ENCODE measurements at places on chromosomes 7 and 10.

DNA sequence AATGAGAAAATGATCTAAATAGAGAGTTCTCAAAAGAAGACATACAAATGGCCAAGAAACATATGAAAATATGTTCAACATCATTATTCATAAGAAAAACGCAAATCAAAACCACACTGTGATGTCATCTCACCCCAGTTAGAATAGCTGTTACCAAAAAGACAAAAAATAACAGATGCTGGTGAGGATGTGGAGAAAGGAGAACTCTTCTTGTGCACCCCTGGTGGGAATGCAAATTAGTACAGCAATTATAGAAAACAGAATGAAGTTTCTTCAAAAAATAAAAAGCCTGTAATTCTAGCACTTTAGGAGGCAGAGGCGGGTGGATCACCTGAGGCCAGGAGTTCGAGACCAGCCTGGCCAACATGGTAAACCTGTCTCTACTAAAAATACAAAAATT is 199.3 kb downstream of the PARD3 start:
- DNase-seq, result no peak

GRCh38 chr10:62230344-62231121 is 38.1 kb downstream of the RTKN2 start:
- DNase-seq, result no peak

DNA sequence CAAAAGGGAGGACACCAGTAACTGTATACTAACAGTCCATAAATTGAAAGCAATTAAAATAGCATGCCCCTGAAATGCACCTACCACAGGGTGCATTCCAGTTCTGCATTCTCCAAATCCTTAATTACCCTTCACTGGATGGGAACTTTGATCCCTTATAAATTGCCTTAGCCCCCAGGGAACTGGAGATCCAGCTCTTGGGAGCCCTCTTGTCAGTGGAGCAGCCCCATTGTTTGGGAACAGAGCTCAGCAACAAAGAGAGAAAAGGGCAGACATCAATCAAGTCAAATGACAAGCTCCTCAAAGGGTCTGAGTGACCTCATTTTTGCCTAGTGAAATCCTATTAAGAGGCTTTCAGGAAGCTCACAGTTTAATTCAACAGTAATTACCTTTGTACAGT is 472.6 kb downstream of the XPNPEP1 start:
- DNase-seq, result no peak

- peak; percentile 88 for DNase-seq
These were observed 41.4 kb upstream of the SGCE start for GRCh38 chr7:94697035-94697974.

- DNase-seq, result no peak
These were observed 17.2 kb downstream of the TCF7L2 start for GRCh38 chr10:112967200-112967599.

- DNase-seq, result no peak
These were observed 103.9 kb upstream of the POT1 start for GRCh38 chr7:125033506-125033905.

GRCh38 chr7:34275624-34276023 is 370.3 kb downstream of the BMPER start:
- no peak for DNase-seq

GRCh38 chr10:31321396-31321941 is 2.5 kb downstream of the ZEB1 start:
- DNase-seq, result no peak

DNA sequence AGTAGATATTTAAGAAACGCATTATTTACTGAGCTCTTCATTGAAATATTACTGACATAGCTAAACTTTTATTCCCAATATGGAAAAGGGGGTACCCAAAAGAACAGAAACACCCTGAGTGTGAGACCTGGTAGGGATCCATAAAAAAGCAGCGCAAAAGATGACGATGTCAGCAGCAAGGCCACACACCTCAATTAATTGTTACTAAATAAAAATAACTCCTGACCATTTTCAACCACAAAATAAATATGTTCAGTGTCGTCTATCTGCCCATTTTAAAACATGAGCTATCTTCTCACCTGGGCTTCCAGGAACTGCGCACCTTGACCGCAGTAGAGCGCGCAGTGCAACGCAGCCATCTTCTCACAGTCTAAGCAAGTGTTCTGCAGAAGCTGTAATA is 61.2 kb downstream of the GSAP start:
- DNase-seq, result no peak

GRCh38 chr10:118669020-118669791 is 73.8 kb upstream of the PRLHR start:
- DNase-seq, result no peak

GRCh38 chr7:45617166-45617565 is 43.0 kb downstream of the ADCY1 start:
- DNase-seq, result no peak

DNA sequence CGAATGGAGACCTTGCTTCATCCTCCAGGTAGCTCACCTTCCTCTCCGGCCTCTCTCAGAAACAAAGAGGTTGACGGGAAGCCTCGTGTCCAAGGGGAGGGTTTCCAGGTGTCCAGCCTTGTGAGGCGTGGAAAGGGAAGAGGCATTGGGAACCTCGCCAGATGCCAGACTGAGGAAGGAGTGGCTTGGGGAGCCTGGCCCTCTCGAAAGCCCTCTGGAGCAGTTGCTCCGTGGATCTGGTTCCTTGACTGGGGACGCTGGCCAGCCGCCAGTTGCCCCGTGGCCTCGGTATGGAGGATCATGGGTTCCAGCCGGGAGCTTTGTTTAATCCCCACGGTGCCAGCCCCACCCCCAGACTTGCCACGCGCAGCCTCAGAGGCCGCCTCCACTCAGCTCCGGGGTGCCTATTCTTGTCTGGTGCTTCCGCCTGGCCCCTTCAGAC is 30.3 kb upstream of the SUN1 start:
- DNase-seq, result no peak

DNA sequence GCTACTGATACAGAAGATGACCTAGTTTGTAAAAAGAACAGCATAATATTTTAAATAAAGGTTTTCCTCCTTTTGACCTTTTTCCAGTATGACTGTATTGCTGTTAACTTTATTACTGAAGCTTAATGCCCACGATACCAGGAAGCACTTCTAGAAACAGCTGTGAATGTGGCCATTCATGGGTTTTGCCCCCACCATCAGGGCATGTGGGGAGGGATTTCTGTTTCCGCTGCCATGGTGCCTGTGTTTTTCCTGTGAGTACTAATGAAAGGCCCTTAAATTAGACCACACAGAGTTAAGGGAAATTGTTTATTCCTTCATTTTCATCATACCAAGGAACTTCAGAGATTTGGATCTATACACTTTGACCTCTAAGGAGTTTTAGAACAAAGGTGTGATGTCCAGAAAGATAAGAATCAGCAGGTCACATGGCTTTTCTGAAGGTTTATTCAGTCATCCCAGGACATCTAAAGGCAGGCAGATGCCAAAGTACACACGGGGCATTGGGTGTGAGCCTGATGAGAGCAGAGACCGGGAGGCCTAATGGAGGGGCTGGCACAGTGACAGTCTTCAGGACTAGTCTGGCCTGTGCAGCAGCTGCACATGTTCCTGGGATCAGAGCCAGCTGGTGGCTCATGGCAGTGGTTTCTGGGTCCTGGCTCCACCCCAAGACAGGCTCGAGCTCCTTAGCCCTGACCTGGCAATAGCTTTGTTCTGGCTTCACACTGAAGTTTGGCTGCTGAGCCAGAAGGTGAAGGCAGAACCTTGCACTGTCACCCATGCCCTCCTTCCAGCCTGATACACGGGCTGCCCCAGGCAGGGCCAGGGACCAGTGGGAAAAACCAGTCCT is 190.9 kb downstream of the REEP3 start:
- peak; percentile 89 for DNase-seq

DNA sequence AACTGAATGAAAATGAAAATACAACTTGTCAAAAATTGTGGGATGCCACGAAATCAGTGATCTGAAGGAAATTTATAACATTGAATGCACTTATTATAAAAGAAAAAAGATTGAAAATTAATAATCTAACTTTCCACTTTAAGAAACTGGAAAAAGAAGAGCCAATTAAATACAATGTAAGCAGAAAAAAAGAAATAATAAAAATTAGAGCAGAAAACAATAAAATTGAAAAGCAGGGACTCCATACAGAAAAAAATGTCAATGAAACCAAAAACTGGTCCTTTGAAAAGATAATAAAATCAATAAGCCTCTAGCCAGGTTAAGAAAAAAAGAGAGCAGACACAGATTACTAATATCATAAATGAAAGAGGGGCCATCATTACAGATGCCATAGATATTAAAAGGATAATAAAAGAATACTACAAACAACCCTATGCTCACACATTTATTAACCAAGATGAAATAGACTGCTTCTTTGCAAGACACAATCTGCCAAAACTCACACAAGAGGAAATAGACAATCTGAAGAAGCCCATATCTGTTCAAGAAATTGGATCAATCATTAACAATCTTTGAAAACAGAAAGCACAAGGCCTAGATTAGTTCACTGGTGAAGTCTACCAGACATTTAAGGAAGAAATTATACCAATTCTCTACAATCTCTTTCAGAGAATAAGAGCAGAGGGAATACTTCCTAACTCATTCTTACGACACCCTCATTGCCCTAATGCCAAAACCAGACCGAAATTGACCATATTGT is 233.8 kb upstream of the NEBL start:
- no peak for DNase-seq

DNA sequence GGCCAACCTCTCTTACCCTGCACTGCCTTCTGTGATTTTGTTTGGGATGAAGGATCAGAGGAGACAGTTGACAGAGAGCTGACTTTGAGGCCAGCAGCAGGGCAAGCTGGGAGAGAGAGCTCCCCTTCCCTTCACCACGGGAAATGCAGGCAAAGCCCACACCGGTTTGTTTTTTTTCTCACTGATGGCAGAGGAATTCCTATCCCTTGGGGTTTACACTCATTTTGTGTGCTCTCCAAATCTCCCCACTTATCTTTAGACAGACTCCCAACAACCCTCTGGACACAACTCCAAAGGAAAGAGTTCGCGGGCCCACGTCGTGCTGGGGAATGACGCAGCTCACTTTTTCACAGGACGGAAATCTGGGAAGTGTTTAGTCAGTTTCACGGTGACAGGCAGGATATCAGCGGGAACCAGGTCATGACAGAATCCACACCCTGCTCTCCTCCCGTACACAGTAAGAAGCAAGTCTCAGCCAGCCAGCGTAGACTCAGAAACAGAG is 68.3 kb upstream of the FAM171A1 start:
- DNase-seq, result peak; percentile 15

DNA sequence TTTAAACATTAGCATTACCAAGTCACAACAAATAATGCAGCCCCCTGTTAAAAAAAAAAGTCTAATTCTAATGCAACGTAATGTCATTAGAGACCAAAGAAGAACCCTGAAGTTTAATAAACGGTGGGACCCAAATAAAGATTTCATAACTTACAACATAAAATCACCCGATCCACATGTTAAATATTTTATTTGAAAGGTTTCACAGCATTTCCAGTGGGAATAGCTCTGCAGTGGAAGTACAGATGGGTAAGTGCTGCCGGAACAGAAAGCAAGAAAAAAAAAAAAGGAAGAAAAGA is 320.6 kb upstream of the ZMIZ1 start:
- DNase-seq, result no peak

- DNase-seq, result no peak
These were observed 11.2 kb upstream of the HTR5A start for GRCh38 chr7:155058896-155059295.

DNA sequence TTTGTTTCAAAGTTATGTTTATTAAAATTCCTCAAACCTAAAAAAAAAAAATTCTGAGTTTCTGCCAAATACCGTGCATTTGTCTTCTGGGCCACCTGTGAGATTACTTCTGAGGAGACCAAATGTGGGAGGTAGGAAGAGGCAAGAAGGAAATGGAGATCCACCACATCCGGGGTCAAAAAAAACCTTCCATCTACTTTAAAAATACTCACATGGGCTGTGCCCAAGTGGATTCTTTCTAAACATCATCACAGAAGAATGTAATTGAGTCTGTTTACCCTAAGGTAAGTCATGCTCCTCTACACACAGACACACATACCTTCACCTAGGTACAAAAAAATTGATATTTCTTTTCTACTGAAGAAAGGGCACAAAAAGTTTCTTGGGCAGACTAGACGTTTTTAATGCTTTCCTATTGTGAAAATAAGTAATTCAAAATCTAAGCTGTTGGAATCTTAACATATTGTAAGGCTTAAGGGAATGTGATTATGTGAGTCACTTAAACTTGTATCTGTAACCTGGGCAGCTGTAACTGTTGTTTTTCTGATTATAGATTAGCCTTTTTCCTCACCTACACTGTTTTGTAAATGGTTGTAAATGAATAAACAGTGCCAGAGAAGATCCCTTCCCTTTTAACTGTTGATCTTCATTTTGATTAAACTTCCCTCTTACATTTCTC is 19.1 kb upstream of the SPOCK2 start:
- DNase-seq, result no peak

GRCh38 chr10:14397066-14397465 is 66.3 kb upstream of the FRMD4A start:
- peak; percentile 19 for DNase-seq

- peak; percentile 74 for DNase-seq
These were observed 73.4 kb downstream of the AHR start for GRCh38 chr7:17371671-17372524.

DNA sequence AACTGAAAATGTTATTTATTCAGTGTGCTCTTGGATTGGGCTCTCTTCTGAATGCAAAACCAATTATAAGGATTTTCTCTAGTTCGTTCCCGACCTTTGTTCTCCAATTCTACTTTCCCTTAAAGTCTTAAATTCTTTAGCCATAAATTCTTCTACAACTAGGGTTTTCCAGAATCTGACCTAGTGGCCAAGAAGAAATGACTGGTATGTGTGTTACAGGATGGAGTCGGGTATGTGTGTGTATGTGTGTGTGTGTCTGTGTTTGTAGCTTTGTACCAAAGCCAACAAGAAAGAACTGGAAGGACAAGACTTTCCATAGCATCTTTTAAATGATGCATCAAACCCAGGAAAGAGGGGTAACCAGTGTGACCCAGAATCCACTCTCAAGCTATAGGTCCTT is 25.8 kb upstream of the LEP start:
- DNase-seq, result no peak

GRCh38 chr10:58475322-58476277 is 37.1 kb upstream of the BICC1 start:
- DNase-seq, result peak; percentile 13

GRCh38 chr10:71021402-71021801 is 133.0 kb upstream of the PCBD1 start:
- DNase-seq, result no peak

GRCh38 chr7:153110606-153111005 is 351.1 kb downstream of the ACTR3B start:
- no peak for DNase-seq

GRCh38 chr10:97858001-97858439 is 8.4 kb downstream of the GOLGA7B start:
- no peak for DNase-seq

DNA sequence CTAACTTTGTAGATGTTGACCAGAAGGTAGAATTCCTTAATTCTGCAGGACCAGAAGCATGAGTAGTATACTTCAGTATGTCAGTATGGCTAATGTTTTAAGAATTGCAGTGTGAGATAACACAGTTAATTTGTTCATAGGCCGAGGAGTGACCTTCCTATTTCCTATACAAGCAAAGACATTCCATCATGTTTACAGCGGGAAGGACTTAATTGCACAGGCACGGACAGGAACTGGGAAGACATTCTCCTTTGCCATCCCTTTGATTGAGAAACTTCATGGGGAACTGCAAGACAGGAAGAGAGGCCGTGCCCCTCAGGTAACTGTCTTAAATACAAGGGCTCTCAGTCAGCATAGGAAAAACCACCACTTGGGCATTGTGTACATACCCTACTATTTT is 7.2 kb downstream of the DDX21 start:
- DNase-seq, result no peak

- no peak for DNase-seq
These were observed 72.5 kb downstream of the CXCL12 start for GRCh38 chr10:44312401-44312800.
